T-helper 9 cell (primary cell): ENCODE measurements at places on chromosomes 7 and 10.

DNA sequence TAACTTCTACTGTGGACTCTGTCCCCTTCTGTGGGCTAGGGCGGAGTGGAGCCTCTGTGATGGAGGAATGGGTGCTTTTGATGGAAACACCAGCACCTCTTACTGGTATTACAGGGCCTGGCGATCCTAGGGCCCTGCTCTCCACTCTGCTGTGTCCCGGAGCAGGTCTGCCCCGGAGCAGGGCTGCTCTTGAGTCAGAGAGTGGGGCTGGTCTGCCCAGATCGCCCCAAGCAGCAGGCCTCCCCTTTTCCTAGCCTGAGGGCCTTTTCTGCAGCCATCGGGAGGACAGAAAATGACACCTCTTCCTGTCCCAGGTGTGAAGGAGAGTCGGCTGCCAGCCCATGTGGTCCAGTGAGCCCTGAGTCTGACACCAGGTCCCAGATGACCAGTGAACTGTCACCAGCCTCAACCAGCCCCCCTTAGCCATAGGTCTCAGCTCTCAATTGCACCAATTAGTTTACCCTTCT is 1.4 kb downstream of the ZNF282 start:
- no peak for DNase-seq

DNA sequence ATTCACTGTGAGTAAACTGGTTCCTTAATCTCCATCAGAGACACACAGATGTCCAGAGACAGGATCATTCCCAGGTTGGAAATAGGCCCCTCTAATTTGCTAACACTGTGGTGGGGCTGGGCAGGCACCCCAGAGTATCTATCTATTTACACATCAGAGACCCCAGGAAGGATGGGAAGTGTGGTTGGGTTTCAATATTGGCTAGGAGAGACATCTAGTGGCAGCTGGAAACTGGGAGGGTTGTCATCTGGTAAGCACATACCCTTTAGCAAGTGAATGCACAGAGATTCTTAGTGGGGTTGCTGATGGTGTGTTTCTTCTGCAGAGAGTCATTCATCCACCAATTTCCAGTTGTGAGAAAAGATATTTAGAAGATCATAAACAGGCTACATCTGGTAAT is 36.0 kb upstream of the NRG3 start:
- DNase-seq = no peak

DNA sequence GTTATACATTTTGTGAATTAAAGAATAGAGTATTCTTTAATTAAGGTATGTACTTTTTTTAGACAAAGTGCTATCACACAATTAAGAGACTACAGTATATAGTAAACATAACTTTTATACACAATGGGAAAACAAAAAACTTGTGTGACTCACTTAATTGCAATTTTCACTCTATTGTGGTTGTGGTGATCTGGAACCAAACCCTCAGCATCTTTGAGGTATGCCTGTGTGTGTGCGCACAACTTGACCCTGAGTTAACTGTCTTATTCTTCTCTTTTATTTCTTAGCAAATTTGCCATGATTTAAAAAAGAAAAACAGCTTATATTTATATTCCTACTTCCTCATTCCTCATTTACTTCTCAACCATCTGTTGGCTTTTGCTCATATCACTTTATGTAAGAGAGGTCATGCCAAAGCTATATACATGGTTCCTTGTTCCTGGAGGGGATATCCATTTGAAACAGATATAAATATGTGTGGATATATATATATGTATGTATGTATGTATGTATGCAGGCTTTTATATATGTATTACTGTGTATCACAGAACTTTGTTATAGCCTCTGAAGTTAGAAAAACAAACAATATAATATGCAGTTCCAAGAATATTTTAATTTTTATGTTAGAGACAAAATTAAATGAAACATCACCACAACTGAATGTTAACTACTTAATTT is 259.5 kb upstream of the HGF start:
- no peak for DNase-seq

DNA sequence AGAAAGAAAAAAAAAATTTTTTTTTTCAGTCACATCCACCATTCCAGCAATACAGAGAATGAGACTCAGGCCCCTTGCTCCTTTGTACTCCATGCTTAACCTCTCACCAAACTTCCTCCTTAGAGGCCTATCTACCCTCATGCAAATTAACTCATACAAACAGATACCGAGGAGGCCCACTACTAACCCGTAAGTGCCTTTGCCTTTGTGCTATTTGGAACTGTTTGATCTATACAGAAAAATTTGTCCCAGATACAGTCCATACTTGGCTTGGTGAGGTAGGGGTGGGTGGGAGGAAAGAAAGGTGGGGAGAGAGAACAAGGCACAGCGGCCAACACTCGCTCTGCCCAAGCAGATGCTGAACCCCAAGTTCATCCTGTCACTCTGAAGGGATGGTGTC is 87.8 kb upstream of the DUSP5 start:
- no peak for DNase-seq

DNA sequence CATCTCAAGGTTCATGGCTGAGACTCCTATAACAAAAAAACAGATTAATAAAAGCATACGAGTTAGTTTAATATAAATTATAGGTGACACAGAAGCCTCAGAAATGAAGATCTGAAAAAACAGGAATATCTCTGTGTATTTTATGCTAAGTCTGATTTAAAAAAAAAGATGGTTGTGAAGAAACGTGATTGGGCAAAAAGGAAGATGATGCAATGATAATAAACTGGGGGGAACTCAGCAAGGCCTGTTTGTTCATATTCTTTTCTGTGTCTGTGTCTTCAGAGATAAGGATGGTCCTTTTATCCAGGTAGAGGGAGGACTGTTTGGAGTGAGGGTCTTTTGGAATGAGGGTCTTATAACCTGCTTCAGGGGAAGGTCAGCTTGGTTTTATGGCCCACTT is 25.9 kb downstream of the TAC1 start:
- DNase-seq = no peak

DNA sequence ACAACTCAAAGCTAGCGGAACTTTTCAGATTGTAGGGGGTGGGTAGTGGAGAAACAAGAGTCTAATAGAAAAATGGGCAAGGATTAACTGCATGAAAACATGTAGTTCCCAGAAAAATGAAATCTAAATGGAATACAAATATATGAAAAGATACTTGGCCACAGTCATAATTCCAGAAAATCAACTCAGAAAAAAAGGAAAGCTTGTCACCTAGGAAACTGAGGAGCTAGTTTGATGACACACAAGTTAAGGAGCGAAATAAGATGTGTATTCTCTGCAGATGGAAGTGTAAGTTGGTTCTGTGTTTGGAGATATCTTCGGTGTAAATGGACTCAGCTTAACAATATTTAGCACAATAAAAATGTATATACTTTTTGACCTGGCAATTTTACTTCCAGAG is 52.7 kb downstream of the TRIL start:
- no peak for DNase-seq

GRCh38 chr7:5484921-5485320 is 61.3 kb upstream of the TNRC18 start:
- DNase-seq = no peak

GRCh38 chr10:30436191-30436611 is 2.2 kb downstream of the MAP3K8 start:
- no peak for DNase-seq

- no peak for DNase-seq
Measured at GRCh38 chr7:11830582-11831155, 1.3 kb downstream of the THSD7A start.

- no peak for DNase-seq
Measured at GRCh38 chr7:72099784-72100183, 312.4 kb downstream of the CALN1 start.

GRCh38 chr10:101875068-101875688 is 31.6 kb upstream of the KCNIP2 start:
- no peak for DNase-seq

GRCh38 chr10:116101616-116102315 is 171.2 kb downstream of the GFRA1 start:
- DNase-seq = no peak

GRCh38 chr10:42754155-42755027 is 28.2 kb upstream of the BMS1 start:
- peak; percentile 4 for DNase-seq

GRCh38 chr7:40640566-40640965 is 505.8 kb downstream of the SUGCT start:
- DNase-seq = no peak

DNA sequence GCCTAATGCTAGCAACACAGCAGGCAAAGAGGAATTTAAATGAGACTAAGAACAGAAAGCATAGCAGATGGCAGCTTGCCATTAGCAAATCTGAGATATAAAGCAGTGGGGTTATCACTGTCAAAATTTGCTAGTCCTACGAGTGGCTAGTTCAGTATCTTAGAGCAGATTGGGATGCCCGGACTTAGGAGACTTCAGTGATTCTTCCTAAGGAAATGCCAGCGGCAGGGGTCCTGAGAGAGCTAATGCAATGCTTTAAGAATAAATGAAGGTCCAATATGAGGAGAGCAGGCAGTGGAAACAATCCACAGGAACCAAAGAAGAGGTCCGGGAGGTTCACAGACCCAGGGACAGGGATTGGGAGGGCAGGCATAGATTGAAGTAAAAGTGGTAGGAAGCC is 169.3 kb upstream of the NPSR1 start:
- no peak for DNase-seq

DNA sequence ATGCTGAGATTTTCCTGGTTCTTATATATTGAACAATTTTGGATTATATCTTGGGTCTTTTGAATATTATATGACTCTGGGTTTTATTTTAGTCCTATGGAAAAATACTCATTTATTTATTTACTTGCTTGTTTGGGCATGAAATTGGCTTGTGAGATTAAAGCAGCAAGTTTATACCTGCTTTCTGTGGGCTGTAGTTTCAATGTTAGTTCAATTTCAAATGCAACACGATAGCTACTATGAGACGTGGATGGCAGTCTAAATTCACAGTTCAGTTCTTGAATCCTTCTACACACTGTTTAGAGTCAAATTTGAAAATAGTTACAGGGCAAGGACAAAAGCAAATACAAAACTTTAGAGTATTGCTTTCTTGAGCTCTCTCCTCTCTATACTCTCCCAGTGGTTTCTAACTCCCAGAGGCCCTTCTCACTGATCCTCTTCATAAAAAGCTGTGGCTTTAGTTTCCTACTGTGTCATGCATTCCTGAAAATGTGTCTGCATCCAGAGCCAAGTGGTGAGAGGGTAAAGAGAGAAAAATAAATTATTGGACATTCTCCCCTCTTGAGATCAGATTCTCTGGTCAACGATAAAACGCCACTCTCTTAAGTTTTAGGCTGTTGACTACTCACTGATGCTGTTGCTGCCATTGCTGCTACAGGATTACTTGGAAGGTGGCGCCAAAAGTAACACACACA is 34.4 kb downstream of the POLR1F start:
- DNase-seq = no peak

DNA sequence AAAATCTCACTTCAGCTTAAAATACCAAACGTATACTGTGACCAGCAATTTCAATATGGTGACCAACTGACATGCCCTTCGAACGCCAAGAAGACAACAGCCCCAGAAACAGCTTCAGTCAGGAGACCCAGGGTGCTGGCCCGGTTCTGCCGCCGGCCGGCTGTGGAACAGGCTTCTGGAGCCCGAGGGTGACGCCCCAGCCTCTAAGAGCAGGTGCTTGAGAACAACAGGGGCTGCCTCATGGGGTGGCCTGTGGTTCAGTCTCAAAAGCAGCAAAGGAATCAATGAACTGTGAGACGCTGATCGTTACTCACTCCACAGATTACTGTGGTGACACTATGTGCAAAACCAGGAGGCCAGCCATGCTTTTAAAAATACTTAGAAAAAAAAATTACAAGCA is 17.3 kb downstream of the GPER1 start:
- no peak for DNase-seq

DNA sequence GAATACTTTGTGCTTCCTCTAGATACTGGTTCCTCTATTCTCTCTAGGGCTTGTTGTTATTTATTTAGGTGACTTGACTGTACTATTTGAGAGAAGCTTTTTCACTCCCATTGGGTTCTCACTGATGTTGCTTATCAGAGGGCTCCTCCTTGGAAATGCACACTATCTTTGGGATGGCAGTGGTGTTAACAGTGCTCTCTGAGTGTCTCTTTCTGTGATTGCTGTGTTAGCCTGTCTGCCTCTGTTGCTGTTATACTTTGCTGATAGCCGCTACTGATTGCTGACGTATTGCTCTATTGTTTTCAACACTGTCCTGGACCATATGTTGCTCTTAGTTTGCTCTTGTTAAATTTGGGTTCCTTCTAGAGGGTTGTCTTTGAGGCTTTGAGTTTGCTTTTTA is 34.7 kb downstream of the ZNF33A start:
- no peak for DNase-seq

GRCh38 chr10:129528376-129528978 is 61.4 kb downstream of the MGMT start:
- DNase-seq = no peak

- DNase-seq = no peak
Measured at GRCh38 chr7:33276325-33276724, 147.0 kb downstream of the BBS9 start.

- no peak for DNase-seq
Measured at GRCh38 chr7:142753366-142753765, 4.1 kb downstream of the PRSS1 start.

- DNase-seq = no peak
Measured at GRCh38 chr7:116386674-116387073, 112.9 kb upstream of the CAV2 start.
